ENCODE measurements at places on chromosomes 11 and 22.
A peak's percentile ranks its signal among the peaks of the same experiment; 100 is the strongest.

DNA sequence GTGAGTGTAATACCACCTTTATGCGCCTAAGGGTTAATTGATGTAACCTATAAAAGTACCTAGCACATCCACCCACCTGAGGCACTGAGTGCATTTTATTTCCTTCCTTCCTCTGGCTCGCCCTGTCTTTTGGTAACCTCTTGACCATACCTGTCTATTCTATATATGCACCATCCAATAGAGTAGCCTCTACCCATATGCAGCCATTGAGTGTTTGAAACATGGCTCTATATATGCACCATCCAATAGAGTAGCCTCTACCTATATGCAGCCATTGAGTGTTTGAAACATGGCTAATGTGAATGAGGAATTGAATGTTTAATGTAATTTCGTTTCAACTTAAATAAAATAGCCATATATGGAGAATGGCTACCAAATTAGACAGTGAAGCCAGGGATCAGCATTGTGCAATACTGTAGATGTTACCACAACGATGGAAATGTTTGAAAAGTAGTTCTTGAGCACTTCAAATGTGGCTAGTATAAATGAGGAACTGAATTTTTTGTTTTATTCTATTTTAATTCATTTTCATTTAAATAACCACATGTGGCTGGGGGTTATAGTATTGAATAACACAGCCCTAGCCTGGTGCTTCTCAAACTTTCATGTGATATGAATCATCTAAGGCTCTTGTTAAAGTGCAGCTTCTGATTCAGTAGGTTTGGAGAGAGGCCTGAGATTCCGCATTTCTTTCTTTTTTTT is 33.8 kb downstream of the SLC35F2 start:
- no peak for DNase-seq

- peak; percentile 88 for DNase-seq
Observed at GRCh38 chr11:68206211-68206610, 6.9 kb downstream of the KMT5B start.

GRCh38 chr11:106384429-106384828 is 307.0 kb downstream of the AASDHPPT start:
- no peak for DNase-seq

- no peak for DNase-seq
Observed at GRCh38 chr11:24932110-24933000, 435.5 kb downstream of the LUZP2 start.

GRCh38 chr11:76610871-76611475 is 59.6 kb downstream of the LRRC32 start:
- DNase-seq = no peak

GRCh38 chr22:45969801-45970470 is 7.0 kb downstream of the WNT7B start:
- no peak for DNase-seq

- DNase-seq = no peak
Observed at GRCh38 chr22:25829808-25830777, 88.1 kb downstream of the MYO18B start.

- no peak for DNase-seq
Observed at GRCh38 chr22:47200273-47201051, 438.0 kb downstream of the TBC1D22A start.

DNA sequence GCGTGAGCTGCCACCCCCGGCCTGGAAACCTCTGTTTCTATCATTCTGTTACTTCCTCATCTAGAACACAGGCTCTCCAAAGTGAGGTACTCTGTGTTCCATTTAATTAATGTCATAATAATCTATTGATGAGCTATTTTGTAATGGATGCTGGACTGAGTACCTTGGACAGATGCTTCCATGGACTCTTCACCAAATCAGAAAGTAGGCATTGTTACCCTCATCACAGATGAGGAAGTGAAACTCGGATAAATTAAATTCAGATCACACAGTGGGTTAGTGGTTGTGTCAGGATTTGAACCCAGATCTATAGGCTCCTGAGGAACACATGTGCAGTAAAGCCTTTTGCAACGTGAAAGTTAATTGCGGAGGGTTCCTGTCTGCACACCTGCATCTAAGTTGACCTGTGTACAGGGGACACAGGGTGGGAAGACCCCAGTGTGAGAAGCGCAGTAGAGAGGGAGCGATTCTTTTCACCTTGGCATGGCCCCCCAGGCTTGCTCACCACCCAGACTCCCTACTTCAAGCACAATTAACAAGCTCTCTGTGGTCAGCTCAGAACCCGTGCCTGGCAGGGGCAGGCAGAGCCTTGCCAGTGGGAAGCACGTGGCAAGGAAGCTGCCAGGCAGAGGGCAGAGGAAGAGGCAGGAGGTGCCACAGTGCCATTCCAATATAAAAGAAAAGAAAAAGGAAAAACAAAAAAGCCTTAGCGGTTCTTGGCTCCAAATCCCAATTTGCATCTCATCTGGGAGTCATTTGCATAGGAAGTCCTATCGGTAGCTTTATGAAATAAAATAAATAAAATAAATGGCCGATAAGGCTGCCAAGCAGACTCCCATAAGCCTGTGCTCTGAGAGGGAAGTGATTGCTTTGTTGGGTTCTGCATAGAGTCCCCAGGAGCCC is 239.3 kb downstream of the GRIK4 start:
- DNase-seq = no peak

DNA sequence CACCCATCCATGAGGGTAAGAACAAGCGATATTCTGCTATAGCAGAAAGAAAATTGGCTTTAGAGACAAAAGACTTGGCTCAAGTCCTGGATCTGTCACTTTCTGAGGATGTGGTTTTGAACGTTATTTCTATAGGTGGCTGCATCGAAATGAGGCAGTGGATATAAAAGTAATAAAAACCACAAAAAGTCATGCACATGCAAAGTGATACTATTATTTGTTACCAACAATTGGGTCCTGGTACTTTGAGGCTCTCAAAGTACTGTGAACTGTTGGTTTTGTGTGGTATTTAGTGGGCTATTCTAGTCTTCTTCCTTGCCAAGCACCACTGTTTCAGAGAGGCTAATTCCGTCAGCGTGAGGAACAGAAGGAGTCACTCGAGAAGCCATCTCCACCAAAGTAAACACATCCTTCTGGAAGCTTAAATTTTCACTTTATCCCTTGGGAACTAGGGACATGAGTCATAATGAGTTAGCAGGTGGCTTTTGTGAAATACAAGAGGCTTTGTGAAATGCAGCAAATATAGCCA is 13.1 kb downstream of the UBASH3B start:
- DNase-seq = no peak

GRCh38 chr22:50299785-50300619 is 7.4 kb downstream of the PLXNB2 start:
- DNase-seq = peak; percentile 91

- DNase-seq = no peak
Observed at GRCh38 chr11:104134745-104135144, 29.2 kb downstream of the PDGFD start.
